ENCODE measurements at places on chromosomes 12 and 14.

- DNase-seq, result no peak
These were observed 35.8 kb upstream of the FBXO33 start for GRCh38 chr14:39467889-39468524.

DNA sequence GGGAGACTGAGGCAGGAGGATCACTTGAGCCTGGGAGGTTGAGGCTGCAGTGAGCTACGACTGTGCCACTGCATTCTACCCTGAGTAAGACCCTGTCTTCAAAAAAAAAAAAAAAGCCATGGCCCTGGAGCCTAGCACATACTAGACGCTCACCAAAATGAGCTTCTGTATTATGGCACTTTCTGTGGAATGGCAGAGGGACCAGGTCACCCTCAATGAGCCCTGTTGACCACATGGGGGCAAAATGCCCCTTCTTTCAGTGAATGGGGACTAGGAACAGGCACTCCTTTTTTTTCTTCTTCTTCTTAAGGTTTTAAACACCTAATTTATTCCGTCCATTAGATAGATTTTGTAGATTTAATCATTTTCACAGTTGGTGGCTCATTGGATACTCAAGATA, 50.5 kb downstream of the FAM222A start:
- no peak for DNase-seq

GRCh38 chr12:42923156-42923555, 333.6 kb upstream of the PRICKLE1 start:
- DNase-seq, result no peak

DNA sequence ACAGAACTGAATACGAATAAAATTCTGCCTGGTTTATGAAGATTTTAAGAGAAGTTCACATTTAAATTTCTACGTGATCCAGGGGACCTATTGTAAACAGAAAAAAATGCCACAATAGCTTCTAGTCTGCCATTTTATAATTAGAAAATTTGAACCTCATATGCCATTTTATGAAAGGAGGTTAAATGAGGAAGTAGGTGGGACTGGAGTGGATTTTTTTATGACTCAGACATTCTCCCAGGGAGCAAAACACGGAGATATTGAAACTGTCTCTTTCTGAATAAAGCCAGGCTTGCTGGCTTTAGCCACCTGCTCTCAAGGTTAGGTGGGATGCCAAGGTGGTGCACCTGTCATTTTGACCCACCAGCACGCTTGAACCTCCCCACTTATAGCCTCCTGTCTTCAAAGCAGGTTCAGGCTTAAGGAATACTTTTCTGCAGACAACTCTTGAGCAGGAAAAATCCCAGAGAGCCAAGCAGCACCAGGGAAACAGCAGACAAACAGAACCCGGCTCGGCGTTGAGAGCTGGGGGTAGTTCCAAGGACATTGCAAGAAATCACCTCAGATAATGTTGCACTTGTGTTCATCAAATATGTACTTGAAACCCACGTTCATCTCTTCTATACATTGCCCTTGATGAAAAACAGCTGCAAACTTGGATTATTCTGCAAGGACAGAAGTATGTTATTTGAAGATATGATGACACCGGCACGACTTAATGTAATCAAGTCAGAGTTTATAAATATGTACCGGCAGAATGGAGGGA, 203.7 kb downstream of the PPM1H start:
- no peak for DNase-seq

- no peak for DNase-seq
These were observed 40.7 kb upstream of the TMEM263 start for GRCh38 chr12:106914796-106915634.

- no peak for DNase-seq
These were observed 408.2 kb upstream of the CCDC196 start for GRCh38 chr14:66078006-66078405.

DNA sequence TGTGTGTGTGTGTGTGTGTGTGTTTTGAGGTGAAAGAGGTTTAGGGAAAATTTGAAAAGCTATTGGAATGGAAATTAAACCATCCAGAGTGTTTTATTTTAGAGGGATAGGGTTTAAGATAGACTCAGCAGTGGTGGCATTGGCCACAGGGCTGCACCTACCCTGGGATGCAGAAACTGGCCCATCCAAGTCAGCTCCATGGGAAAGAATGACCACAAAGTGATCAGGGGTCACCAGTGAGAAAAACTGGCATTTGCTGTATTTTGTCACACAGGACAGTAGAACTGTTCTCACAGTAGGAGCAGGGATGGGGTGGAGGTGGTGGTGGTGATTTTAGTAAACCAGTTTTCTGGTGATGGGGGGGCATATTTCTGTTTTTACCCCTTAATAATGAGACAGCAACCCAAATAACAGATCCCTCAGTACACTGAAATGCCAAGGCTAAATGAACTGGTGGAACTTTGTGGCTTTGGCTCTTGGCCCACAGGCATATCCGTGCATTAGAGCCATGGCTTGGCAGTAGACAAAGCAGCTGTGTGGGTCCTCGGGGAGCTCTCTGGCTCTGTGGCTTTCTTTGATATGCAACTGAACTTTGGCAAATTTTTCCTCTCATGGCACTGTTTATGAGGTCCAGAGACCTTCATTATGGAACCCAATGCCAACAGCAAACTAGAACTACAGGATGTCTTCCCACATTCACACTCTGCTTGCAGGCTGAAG, 348.3 kb downstream of the ZFP36L1 start:
- DNase-seq, result no peak

DNA sequence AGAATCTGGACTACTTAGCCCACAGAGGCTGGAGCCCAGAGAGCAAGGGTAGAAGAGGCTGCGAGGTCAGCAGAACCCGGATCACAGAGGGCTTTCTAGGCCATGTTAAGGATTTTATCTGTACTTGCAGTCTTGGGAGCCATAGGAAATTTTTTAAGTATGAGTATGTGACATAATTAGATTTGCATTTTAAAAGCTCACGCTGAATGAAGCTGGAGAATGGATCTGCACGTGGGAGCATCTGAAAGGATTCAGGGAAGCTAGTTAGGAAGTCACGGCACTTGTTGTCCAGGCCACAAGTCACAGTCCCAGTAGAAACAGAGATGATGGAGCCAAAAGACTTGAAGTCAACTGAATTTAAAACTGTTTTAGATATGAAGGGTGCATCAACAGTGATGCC, 14.1 kb downstream of the CORO1C start:
- DNase-seq, result no peak

- DNase-seq, result no peak
These were observed 14.3 kb downstream of the PPP2R5C start for GRCh38 chr14:101775826-101776225.
